ENCODE measurements at places on chromosomes 16 and 17. TPM values are rescaled to one million over a fixed set of nuclear protein-coding genes. Genes with fewer than 3 reads are reported as not detected.
A peak's percentile ranks its signal among the peaks of the same experiment; 100 is the strongest.

DNA sequence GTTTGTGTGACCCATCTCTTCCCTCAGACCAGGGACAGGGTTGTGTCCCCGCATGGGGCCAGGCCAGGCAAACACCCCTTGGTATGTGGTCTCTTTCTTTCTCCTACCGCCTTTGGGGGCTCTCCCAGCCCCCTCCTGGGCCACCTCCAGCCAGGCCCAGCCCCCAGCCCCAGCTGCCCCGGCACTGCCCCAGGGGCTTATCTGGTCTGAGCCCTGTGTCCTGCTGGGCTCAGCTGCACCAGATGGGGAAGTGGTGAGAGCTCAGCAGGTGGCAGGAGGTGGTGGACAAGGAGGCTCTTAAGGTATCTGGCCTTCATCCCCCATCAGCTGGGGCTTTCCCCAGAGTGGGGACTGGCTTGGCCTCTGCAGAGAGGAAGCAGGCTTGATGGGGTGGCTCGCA lies 8.7 kb downstream of the ADAM11 start:
- no peak overlapping the region for H3K27ac ChIP-seq
- H3K27me3 ChIP-seq = peaks cover 14% of the 10 kb centered on the region
- no peak for DNase-seq
- H3K4me1 ChIP-seq = no peaks in the 10 kb centered on the region
- H3K36me3 ChIP-seq = no peaks in the 10 kb centered on the region

DNA sequence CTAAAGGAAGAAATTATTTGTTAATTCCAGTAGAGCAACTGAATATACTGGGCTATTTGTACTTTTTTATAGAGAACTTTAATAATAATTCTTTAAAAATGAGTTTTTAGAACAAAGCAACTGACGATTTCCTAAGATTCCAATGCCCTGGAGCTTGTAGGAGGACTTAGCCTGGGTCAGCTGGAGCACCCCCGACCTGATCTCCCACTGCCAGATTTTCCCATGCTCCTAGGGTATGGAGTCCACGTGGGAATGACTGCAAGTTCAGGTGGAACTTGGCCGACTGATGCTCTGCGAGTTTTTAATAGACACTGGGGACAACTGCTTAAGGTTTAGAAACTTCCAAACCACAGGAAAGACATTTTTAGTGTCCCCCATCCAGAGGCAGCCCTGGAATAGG lies 25.5 kb upstream of the CACNG5 start:
- H3K27me3 ChIP-seq = no peaks in the 10 kb centered on the region
- no peak overlapping the region for H3K4me3 ChIP-seq
- H3K36me3 ChIP-seq = peaks cover 8% of the 10 kb centered on the region
- DNase-seq = no peak
- H3K4me1 ChIP-seq = peaks cover 11% of the 10 kb centered on the region
- H3K27ac ChIP-seq = no peak overlapping the region

Gene TBC1D3I
- not detected for total RNA-seq

Gene WNT9B
- not detected for total RNA-seq

GRCh38 chr16:49494474-49494873 lies 120.9 kb downstream of the C16orf78 start:
- H3K4me3 ChIP-seq = no peak overlapping the region
- DNase-seq = no peak
- peaks cover 2% of the 10 kb centered on the region for H3K27me3 ChIP-seq
- H3K4me1 ChIP-seq = no peaks in the 10 kb centered on the region
- H3K27ac ChIP-seq = no peak overlapping the region

DNA sequence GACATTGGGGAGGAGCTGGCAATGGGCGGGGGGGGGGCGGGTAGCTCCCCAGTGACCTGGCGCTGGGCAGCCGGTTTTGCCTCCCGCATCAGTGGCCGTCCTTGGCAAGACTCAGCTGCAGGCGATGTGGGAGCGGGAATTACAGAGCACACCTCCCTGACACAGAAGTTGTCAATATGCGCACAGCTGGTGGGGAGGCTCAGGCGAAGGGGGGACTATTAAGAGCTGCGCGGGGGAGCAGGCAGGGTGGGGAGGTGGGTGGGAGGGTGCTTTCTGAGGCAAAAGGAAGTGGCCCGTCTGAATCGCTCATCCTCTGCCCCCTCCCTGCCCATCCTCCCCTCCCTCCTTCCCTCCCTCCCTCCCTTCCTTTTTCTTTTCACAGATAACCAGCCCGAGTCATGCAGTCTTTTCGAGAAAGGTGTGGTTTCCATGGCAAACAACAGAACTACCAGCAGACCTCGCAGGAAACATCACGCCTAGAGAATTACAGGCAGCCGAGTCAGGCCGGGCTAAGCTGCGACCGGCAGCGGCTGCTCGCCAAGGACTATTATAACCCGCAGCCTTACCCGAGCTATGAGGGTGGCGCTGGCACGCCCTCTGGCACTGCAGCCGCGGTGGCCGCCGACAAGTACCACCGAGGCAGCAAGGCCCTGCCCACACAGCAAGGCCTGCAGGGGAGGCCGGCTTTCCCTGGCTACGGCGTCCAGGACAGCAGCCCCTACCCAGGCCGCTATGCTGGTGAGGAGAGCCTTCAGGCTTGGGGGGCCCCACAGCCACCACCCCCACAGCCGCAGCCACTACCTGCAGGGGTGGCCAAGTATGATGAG lies 44.0 kb downstream of the SREBF1 start:
- H3K36me3 ChIP-seq = peaks cover 10% of the 10 kb centered on the region
- peak; percentile 76 for DNase-seq
- no peaks in the 10 kb centered on the region for H3K27me3 ChIP-seq
- peaks cover 22% of the 10 kb centered on the region for H3K4me1 ChIP-seq
- no peak overlapping the region for H3K27ac ChIP-seq

- peaks cover 12% of the 10 kb centered on the region for H3K4me1 ChIP-seq
- H3K27me3 ChIP-seq = no peaks in the 10 kb centered on the region
- no peak for DNase-seq
- peak overlapping the region; percentile 81 for H3K27ac ChIP-seq
Measured at GRCh38 chr16:15605839-15606517, 37.0 kb downstream of the MARF1 start.

- H3K36me3 ChIP-seq = no peaks in the 10 kb centered on the region
- H3K27ac ChIP-seq = no peak overlapping the region
- no peak for DNase-seq
- peaks cover 3% of the 10 kb centered on the region for H3K4me1 ChIP-seq
Measured at GRCh38 chr16:24906901-24907300, 61.1 kb downstream of the SLC5A11 start.

DNA sequence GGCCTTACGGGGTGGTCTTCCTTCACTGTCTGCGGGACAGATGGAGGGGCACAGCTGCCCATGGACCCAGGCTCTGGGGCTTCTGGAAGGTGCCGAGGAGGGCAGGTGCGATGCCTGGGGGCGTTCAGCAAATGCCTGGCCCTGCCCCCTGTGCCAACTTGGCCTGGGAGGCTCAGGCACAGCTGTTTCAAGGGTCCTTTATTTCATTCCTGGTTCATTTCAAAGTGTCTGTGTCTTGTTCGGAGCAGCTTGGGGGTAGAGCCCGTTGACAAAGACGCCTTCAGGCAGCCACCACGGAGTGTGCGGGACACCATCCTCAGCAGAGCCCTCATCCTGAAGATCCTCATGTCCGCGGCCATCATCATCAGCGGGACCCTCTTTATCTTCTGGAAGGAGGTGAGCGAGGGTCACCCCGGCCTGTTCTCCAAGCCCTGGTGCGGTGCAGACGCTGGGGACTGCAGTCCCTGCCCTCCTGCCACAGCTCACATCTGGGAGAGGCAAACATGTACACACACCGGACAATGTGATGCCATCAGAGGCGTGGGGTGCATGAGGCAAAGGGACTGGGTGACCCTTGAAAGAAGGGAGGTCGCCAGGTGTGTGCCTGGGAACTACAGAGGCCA lies 43.9 kb downstream of the MEAK7 start:
- DNase-seq = no peak
- no peak overlapping the region for H3K4me3 ChIP-seq
- peaks cover 1% of the 10 kb centered on the region for H3K36me3 ChIP-seq
- H3K27ac ChIP-seq = no peak overlapping the region
- no peaks in the 10 kb centered on the region for H3K27me3 ChIP-seq

DNA sequence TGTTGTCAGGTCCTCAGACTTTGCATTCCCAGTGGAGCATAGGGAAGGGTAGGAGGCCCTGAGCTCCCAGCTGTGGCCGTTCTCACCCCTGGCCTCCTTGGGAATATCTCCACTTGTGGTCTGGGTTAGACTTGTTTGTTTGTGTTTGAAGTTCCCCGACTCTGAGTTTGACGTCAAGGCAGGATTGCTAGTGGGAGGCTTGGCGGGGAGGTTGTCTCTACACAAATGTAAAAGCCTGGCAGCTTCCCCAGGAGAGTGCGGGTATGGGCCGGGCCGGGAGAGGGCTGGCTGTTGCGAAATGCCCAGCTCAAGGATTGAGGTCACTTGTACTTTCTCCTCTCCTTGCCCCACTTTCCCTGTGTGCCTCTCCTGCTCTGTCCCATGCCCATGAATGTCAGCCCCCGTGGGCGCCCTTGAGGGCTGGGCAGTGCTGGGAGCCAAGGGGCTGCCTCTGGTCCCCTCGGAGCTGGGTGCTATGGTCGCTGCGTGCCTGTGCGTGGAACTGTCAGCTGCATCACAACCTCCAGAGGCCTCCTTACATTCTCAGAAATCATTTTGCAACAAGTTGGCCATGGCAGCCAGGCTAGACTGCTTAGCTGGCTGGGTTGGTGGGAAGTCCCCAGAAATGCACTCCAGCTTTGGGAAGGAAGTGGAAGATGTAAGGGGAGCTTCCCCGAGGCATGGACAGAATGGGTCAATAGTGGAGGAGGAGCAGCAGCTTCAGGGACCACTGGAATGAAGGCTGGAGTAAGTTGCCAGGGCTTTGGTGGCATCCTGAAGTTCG lies 84.3 kb downstream of the KSR1 start:
- H3K4me1 ChIP-seq = peaks cover 78% of the 10 kb centered on the region
- no peak for DNase-seq
- no peak overlapping the region for H3K4me3 ChIP-seq
- no peaks in the 10 kb centered on the region for H3K27me3 ChIP-seq
- no peak overlapping the region for H3K27ac ChIP-seq

GRCh38 chr16:49027420-49027819 lies 254.2 kb downstream of the CBLN1 start:
- H3K36me3 ChIP-seq = no peaks in the 10 kb centered on the region
- DNase-seq = no peak
- no peak overlapping the region for H3K27ac ChIP-seq
- H3K4me1 ChIP-seq = no peaks in the 10 kb centered on the region
- H3K27me3 ChIP-seq = no peaks in the 10 kb centered on the region

DNA sequence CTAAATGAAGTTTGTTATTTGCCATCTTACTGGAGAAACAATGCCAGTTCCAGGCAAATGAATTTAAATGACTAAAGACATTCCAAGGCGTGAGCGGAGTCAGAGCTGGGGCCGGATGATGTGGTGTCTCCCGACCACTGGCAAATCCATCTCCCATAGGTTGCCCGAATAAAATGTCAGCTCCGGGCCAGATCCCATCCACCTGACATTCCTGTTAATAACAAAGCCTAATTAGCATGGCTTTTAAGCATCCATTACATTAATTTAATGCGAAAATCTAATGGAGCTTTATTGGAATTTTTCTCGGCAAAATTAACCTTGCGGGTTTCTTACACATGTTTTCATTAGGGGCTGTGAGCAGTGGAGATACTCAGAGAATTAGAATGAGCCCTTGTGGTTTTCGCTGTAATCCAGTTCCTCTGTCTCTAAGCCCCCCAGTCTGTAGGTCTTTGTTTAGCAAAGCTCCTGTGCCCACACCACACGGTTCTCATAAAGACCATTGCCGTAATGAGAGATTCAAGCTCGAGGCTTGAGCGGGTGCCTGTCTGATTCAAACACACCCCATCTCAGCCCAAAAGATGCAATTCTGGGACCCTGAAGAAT lies 123.3 kb downstream of the CCT6B start:
- H3K27me3 ChIP-seq = peaks cover 3% of the 10 kb centered on the region
- H3K27ac ChIP-seq = no peak overlapping the region
- no peak for DNase-seq
- no peaks in the 10 kb centered on the region for H3K36me3 ChIP-seq
- H3K4me3 ChIP-seq = no peak overlapping the region

DNA sequence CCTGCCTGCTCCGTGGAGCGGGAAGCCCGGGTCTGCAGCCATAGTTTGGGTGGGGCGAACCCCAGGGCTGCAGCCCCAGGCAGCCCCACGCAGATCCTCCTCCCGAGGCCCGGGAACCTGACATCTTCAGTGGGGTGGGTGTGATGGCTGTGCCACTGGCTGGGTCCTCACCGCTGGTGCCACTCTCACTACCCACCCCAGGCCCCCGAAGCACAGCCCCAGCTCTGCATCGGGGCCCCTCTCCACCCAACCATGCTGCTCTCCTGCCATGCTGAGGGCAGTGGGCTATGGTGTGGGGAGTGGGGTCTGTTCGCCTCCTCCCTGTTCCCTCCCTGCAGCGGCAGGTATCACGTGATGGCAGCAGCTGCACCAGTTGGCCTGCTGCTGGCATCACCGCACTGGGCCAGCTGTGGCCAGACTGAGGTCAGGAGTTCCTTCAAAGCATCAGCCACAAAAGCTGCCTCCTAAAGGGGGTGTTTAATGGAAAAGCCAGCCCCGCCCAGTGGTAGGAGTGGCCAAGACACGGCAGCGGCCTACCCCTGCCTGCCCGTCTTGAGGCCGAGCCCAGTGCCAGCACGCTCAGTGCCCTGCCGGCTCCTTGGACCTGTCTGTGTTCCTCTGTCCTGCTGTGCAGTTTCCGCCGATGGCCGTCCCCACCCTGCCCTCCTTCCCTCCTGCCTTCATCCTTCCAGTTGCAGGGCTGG lies 10.8 kb downstream of the KCTD5 start:
- no peaks in the 10 kb centered on the region for H3K27me3 ChIP-seq
- peaks cover 7% of the 10 kb centered on the region for H3K36me3 ChIP-seq
- H3K27ac ChIP-seq = no peak overlapping the region
- H3K4me3 ChIP-seq = no peak overlapping the region
- no peak for DNase-seq
- peaks cover 7% of the 10 kb centered on the region for H3K4me1 ChIP-seq

DNA sequence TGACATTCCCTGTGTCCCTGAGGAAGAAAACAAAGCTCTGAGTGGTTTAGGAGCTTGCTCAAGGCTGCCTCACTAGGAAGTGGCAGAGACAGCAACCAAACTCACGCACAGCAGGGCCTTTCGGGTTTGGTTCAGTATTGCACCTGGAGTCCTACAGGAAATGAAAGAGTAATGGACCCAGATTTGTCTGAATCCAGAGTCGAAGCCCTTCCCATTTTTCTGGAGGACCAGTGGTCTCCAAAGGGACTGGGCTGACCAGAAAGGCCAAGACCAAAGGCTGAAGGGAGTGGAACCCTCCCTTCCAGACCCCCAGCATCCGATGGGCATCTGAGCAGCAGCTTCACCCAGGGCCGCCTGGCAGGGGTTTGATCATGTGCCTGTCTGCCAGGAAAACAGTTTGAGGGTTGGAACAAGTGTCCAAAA lies 85.5 kb upstream of the RPL38 start:
- no peak overlapping the region for H3K4me3 ChIP-seq
- H3K36me3 ChIP-seq = no peaks in the 10 kb centered on the region
- no peak overlapping the region for H3K27ac ChIP-seq
- peaks cover 17% of the 10 kb centered on the region for H3K27me3 ChIP-seq

Gene ABCC6
- not detected for total RNA-seq

Gene SOX9
- not detected for total RNA-seq

GRCh38 chr17:57442914-57443571 lies 186.7 kb downstream of the MSI2 start:
- H3K27me3 ChIP-seq = no peaks in the 10 kb centered on the region
- peak overlapping the region; percentile 19 for H3K4me3 ChIP-seq
- peak overlapping the region; percentile 95 for H3K27ac ChIP-seq
- H3K4me1 ChIP-seq = peaks cover 83% of the 10 kb centered on the region
- peaks cover 15% of the 10 kb centered on the region for H3K36me3 ChIP-seq

Gene CA4
- total RNA-seq = not detected

Gene NIP7
- 41.3 TPM for total RNA-seq

Data from activated CD4-positive, alpha-beta T cell treated with anti-CD3 and anti-CD28 coated beads for 36 hours (primary cell).